WTC11 (cell line): ENCODE measurements at places on chromosomes 12 and 14. TPM values are rescaled to one million over a fixed set of nuclear protein-coding genes. Genes with fewer than 3 reads are reported as not detected.
A peak's percentile ranks its signal among the peaks of the same experiment; 100 is the strongest.

- H3K27me3 ChIP-seq, result no peaks in the 10 kb centered on the region
- peaks cover 79% of the 10 kb centered on the region for H3K36me3 ChIP-seq
- no peaks in the 10 kb centered on the region; the same call in 1 of the 2 replicates for H3K4me1 ChIP-seq
- no peak overlapping the region for H3K4me3 ChIP-seq
These were observed 17.4 kb downstream of the RFC5 start for GRCh38 chr12:118033902-118034301.

DNA sequence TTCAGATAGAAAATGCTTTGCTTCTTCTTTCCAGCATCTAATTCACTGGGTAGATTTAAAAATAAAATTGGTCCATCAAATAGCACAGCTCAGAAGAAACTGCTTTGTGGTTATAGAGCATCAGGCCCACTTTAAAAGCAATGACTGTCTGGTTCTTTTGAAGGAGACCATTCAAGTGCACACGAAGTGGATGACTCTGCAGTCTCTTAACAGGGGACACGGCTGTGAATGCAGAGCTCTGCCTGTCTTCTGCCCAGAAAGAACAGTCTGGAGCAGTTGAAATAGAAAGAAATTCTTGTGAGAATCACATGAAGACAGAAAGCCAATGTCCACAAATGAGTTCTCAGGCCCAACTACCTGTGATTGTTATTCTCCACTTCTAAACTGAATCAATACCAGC lies 138.7 kb upstream of the PLEKHA5 start:
- H3K27ac ChIP-seq, result no peak overlapping the region
- peaks cover 37% of the 10 kb centered on the region for H3K4me1 ChIP-seq
- no peaks in the 10 kb centered on the region for H3K36me3 ChIP-seq
- DNase-seq, result no peak
- H3K4me3 ChIP-seq, result no peak overlapping the region

DNA sequence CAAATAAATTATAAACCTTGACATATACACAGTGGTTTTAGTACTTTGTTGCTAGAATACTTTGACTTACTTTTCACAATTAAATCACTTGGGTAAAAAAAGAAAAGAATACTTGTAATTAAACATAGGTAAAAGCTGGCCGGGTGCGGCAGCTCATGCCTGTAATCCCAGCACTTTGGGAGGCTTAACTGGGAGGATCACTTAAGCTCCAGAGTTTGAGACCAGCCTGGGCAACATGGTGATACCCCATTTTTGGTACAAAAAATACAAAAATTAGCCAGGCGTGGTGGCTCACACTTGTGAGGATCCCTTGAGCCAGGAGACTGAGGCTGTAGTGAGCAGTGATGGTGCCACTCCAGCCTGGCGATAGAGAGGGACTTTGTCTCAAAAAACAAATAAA lies 7.8 kb downstream of the STX2 start:
- H3K27ac ChIP-seq, result no peak overlapping the region; the same call in 1 of the 2 replicates
- H3K27me3 ChIP-seq, result no peaks in the 10 kb centered on the region
- peaks cover 64% of the 10 kb centered on the region for H3K4me1 ChIP-seq
- H3K4me3 ChIP-seq, result no peak overlapping the region
- DNase-seq, result no peak

DNA sequence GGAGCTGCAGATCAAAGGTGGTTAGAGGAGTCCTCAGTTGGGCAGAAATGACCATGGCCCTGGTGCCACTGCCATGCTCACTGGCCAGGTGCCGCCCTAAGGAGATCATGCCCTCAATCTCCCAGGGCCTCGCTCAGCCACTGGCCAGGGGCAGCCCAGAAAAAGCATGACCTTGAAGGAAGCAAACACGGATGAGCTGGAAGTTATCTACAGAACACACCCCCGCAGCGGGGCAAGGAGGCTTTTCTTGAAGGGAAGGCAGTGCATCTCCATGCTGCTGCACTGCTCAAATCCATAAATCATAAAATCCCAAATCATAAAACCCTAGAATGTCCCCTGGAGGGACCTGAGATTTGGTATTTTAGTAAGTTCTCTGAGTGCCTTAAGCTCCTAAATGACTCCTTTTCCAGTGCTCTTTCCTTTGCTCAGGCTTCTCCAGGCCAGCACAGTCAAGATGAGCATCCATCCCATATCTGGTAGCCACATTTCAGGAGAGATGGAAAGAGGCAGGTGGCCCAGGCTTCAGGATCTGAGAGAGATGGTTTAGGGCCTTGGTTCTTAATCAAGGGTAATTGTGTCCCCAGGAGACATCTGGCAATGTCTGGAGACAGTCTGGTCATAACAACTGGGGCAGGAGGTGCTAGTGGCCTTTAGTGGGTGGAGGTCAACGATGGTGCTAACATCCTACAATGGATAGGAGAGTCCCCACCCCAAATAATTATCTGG lies 217.3 kb downstream of the RBM19 start:
- no peaks in the 10 kb centered on the region for H3K4me1 ChIP-seq
- H3K4me3 ChIP-seq, result no peak overlapping the region
- peaks cover 13% of the 10 kb centered on the region for H3K36me3 ChIP-seq
- no peak for DNase-seq
- H3K27ac ChIP-seq, result no peak overlapping the region

DNA sequence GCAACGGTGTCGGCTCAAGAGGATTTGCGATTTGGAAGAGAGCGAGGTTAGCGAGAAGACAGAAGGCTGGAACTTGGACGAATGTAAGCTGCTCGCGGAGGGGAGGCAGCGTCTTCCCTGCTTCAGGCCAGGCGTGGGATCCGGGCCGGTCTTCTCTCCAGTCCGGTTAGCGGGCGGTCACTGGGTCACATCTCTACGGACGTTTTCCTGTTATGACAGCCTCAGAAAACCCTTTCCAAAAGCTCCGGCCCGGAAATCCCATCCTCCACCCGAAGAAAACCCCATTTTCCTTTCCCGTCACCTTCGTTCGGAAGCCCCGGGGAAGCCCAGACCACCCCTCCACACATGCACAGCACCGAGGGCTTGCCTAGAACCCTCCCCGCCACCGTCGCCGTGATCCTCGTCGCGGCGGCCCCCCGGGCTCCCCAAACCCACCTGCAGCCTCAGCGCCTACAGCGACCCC lies 268 bp downstream of the NDUFB1 start:
- H3K27ac ChIP-seq, result peak overlapping the region; percentile 100
- H3K4me3 ChIP-seq, result peak overlapping the region; percentile 98
- DNase-seq, result no peak

DNA sequence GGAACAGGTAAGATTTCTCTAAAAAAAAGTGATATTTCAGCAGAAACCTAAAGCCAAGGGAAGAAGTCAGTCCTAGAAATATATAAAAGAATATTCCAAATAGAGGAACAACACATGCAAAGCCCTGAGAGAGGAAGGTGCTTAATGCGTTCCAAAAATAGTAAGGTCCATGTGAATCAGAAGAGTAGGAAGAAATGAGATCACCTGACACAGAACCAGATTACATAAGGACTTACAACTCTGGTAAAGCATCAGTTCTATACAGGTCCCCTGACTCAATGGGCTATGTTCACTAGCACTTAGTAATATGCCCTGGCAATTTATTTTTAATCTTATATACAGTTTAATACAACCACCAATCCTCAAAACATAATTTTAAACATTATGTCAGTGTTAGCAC lies 30.0 kb downstream of the SENP1 start:
- no peak for DNase-seq
- no peak overlapping the region for H3K27ac ChIP-seq
- no peaks in the 10 kb centered on the region for H3K27me3 ChIP-seq
- H3K36me3 ChIP-seq, result peaks cover 24% of the 10 kb centered on the region

GRCh38 chr12:81414441-81414840 lies 336.6 kb downstream of the ACSS3 start:
- no peaks in the 10 kb centered on the region for H3K27me3 ChIP-seq
- H3K36me3 ChIP-seq, result no peaks in the 10 kb centered on the region
- DNase-seq, result no peak
- H3K27ac ChIP-seq, result no peak overlapping the region
- peaks cover 18% of the 10 kb centered on the region for H3K4me1 ChIP-seq

DNA sequence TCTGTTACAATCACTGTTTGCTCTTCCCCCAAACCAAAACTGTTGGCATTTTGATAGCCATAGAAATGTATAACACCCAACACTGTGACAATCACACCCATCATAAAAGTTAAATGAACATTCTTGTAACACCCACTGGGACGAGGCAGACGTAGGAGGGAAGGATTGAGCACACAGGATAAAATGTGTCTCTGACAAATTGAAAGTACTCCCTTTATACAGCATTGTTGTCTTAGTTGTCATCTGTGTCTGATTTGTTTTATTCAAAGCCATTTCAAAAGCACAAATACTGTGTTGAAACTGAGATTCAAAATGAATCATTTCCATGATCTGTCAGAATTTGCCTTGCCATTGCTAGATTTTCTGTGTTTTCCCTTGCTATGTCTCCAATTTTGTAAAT lies 436.3 kb downstream of the TMTC2 start:
- H3K4me1 ChIP-seq, result peaks cover 22% of the 10 kb centered on the region
- no peaks in the 10 kb centered on the region for H3K36me3 ChIP-seq
- H3K27me3 ChIP-seq, result no peaks in the 10 kb centered on the region
- no peak overlapping the region for H3K27ac ChIP-seq
- no peak overlapping the region for H3K4me3 ChIP-seq

Gene APOF
- 0.11 TPM in 1 of 3 replicates, not detected in the others for total RNA-seq

Gene SOX5
- 1.0 to 3.6 TPM (median 2.3 TPM) in 3 replicates for total RNA-seq

Gene CACNA2D4
- 0.04 to 0.46 TPM (median 0.25 TPM) in 3 replicates for total RNA-seq

Gene KCNJ8
- 1.1 to 1.9 TPM (median 1.4 TPM) in 3 replicates for total RNA-seq

Gene DACT1
- 19.8 to 21.2 TPM (median 20.2 TPM) in 3 replicates for total RNA-seq
